ENCODE measurements at places on chromosomes 1 and 21.

- DNase-seq, result no peak
Observed at GRCh38 chr21:40830836-40831235, 16.1 kb downstream of the DSCAM start.

GRCh38 chr1:198809247-198809646, 170.4 kb downstream of the PTPRC start:
- DNase-seq, result no peak

DNA sequence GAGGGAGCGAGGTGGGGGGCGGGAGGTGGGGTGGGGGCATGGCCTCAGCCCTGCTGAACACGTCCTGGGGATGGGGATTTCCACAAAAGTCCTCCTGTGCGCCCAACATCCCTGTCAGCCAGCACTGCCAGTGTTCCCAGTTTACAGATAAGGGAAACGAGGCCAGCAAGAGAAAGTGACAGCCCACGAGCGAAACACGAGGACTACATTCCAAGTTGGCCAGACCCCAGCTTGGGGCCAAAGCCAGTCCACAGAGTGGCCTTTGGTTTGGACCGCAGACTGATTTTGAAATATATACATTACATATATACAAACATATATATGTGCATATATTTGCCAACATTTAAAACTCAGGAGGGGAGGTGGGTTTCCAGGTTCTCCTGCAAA, 5.0 kb downstream of the FBXO2 start:
- no peak for DNase-seq

DNA sequence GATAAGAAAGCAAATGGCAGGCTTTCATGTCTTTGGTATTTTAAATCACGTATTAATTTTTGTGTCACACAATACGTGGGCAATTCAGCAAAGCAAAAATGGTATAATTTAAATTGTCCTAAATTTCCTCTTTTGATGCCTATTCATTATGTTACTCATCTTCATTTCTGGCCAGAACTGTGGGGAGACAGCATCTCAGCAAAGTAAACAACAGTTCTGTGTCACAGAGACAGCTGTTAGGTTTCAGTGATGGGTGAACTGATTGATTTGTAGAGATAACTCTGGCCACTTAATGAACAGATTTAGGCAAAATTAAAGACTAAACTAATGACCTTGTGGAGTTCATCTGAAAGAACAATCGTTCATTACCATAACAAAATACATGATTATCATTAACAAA, 49.2 kb downstream of the FH start:
- DNase-seq, result no peak

DNA sequence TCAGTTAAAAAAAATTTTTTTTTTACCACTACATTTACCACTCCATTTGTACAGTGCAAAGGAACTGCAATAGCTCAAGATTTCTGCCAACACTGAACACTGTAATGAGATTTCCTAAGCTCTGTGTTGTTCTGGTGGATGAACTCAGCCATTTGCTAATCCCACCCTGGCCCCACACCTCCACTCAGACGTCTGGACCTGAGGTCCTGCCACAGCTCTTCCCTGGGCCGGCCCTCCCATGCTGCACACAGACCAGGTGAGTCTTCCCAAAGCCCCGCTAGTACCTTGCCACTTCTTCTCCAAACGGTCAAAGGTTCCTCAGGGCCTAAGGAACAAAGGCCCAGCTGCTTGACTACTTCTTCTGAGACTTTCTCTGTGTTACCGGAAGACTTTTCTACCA, 56.4 kb downstream of the SLC45A1 start:
- no peak for DNase-seq

DNA sequence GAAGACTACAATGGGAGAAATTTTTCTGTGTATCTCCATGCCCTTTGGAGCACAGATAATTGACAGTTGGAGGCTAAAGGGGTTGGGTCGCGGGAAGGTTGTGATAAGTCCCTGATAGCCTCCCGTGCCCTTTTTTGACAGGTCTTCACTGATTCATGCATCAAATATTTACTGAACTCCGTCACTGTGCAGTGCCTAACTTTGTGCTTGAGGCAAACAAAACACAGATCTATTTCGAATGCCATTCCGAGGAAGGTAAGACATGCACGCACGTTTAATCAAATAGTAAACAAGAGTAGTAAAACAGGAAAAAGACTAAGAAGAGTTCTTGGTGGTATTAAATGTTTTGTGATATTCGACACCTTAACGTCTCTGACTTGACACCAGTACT, 494 bp upstream of the PIP5K1A start:
- no peak for DNase-seq

GRCh38 chr21:42309753-42310213, 5.4 kb downstream of the TFF3 start:
- DNase-seq, result peak; percentile 87

DNA sequence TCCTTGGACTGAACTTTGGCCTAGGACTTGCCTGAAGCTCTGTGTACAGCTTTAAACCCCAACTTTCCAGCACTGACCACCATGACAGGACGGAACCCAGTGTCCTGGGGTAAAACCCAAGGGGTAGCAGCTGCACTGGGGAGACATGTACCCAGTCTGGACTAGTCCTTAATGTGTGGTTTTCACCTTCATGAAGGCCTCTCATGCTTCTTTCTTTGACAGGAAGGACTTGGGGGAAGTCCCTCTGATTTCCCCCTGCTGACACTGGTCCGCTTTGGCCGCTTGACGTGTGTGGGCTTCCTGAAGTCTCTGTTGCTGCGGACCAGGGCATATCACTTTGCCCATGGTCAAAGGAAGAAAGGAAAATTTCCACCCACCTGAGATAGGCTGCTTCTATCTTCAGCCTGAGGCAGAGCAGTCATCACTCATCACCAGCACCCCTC, 66.3 kb upstream of the PRDX6 start:
- DNase-seq, result peak; percentile 48

GRCh38 chr21:17901458-17902079, 82.4 kb upstream of the C21orf91 start:
- no peak for DNase-seq

GRCh38 chr1:43383449-43383848, 6.2 kb downstream of the MED8 start:
- no peak for DNase-seq

- DNase-seq, result peak; percentile 12
Observed at GRCh38 chr1:156359973-156360372, 9.0 kb upstream of the RHBG start.

GRCh38 chr1:41673806-41674205, 189.3 kb upstream of the EDN2 start:
- peak; percentile 59 for DNase-seq

DNA sequence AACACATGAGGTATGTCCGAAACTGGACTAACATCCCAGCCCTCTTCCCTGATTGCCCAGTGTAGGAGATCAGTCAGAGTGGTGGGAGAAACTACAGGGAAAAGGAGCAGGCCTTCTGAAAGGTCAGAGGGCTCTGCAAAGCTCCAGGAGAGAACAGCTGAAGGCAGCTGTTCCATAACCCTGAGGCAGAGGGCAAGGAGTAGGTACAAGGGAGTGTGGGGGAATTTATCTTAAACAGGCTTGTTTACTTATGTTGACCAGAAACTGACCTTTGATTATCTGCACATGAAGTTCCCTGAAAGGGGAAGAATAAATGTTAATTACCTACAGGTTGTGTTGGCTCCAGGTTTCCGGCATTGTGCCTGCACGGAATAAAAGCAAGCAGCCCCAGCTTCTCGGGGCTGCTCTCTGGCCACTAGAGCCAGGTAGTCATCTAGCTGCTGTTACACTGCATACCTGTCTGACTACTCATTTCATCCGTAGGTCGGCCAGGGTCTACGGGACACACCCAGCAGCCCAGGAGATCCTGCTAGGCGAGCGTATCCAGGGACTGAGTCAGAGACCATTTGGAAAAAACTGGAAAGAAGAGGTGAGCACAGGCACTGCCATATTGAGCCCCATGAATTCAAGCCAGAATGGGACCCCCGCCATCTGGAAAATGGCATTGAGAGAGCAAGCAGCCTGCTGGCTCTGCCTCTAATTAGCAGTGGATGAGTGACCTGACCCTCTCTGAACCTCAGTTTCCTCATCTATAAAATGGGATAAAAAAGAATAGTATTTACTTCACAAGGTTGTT, 14.9 kb upstream of the PAQR7 start:
- DNase-seq, result no peak

DNA sequence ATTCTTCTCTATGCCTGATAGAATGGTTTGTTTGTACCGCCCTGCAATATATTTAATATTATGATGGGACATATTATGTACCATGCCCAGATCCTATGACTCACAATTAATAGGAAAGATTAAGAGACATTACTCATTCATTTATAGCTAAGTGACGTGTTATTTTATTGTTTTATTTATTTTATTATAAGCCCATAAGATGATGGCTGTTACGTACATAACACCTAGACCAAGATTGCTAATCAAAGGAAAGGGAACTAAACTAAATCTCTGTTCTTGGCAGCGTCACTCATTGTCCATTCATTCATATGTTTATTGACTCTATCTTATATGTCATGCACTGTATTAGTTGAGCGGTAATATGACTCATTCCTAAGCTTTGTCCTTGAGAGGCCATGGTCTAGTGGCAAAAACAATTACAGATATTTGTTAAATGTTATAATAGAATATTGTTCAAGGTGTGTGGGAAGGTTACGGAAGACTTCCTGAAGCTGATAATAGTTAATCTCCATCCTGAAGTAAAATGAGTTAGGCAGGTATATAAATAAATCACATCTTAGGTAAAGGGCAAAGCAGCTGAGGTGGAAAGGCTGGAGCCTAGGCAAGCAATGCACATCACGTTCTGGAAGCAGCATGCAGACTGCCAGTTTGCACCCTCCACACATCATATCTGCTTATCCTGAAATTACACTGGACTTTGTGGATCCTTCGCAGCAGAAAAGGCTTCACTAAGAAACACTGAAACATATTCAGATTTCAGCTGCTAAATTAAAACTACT, 16.6 kb upstream of the CD55 start:
- no peak for DNase-seq

DNA sequence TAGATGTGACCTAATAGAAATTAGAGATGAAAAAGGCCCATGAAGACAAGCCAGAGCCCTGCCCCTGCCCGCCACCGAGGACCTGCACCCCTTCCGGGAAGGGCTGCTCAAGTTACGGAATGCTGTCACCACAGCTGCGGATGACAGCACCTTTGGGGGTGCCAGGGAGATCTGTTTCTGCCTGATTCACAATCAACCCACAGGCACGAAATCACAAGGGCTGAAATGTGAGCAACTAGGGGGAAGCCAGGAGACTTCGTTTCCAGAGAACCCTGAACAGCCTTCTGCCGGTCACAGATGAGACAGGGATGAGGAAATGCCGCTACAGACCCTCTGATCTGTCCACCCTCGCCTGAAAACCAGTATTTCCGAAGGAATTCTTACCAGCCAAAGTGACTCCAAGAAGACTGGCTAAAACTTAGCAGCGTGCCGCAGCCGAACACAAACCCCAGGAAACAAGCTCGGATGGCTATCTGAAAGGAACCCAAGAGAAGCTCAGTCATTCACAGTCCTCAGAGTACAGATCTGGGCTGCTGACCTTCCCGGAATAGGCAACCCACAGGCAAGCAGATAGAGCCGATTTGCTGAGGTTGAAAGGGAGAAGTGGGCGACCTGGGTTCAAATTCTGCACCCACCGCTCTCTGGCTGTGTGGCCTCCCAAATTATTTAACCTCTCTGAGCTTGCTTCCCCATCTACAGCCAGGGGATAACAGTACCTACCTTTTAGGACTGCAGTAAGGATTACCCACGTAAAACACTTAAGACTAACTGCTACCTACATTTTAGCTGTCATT, 1.1 kb downstream of the ICMT start:
- DNase-seq, result no peak

GRCh38 chr21:32100423-32100822, 178.4 kb downstream of the MIS18A start:
- no peak for DNase-seq

DNA sequence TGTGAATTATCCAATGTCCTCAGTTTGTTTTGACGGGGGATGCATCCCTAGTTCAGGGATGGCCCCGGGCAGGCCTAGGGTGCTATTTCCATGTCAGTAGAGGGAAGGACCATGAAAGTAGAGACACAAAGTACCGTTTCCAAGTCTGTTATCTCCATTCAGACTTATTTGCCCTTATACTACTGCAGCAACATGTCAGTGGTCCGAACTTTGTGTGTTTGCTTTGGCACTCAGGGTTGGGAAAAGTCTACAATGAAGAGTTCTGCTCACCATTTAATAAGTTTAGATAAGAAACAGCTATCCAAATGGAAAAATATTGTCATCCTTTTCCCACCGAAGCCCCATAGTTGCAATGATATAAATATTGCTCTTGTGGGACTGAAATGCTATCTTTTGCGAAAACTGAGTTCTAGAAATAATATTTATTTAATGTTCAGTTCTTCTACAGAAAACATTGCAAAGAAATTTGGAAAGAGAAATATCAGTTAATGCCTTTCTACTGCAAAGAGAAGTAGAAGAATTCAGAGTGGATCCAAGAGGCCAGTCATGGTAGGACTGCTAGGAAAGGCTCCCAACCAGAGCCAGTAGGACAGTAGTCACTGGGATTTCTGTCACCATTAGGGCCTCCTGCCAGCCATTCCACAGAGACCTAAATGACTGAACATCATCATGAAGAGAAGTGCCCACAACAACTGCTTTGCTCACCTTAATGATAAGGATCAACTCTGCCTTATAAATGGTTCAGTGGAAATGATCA, 11.5 kb upstream of the AGT start:
- no peak for DNase-seq

GRCh38 chr1:246032031-246032551, 475.0 kb downstream of the SMYD3 start:
- DNase-seq, result no peak

GRCh38 chr1:173495609-173496267, 18.6 kb downstream of the PRDX6 start:
- no peak for DNase-seq

Data from GM20000 (cell line).